Fibroblast of skin of right quadriceps (primary cell): ENCODE measurements at places on chromosomes 7 and 10.

DNA sequence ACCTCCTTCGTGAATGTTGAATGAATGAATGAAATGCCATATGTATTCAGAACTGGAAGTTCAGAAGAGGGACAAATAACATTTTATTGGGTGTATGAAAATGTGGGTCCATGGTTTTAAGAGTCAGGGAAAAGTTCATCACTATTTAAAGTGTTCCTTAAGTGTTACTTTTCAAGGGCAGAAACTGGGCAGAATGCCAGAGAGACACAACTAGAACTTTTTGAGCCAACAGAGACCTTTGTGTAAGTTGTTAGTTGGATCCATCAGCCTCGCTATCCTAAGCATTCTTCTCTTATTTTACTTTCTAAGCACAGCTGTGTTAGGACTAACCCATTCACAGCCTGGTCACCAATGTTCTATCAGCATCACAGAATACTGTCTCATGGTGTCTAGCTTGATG lies 13.6 kb upstream of the TAF3 start:
- DNase-seq, result no peak

DNA sequence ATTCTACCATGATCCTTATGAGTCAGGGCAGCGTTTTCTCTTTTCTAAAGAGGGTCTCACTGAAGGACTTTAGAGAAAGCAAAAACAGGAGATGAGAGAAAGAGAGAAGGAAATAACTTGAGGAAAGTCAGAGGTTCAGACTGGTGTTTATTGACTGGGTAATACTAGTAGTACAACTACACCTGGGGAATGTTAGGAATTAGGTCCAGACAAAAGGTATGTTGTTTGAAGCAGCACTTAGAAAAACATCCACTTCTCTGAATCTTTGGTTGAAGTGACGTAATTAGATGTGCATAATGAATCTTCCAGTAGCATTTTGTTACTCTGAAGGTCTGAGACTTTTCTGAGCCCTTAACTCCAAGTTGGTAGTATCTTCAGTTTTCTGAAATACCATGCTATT lies 380.3 kb upstream of the LRGUK start:
- DNase-seq, result no peak

- no peak for DNase-seq
Observed at GRCh38 chr7:55556492-55556891, 15.8 kb downstream of the VOPP1 start.

- DNase-seq, result no peak
Observed at GRCh38 chr7:716222-716621, 10.3 kb upstream of the DNAAF5 start.

DNA sequence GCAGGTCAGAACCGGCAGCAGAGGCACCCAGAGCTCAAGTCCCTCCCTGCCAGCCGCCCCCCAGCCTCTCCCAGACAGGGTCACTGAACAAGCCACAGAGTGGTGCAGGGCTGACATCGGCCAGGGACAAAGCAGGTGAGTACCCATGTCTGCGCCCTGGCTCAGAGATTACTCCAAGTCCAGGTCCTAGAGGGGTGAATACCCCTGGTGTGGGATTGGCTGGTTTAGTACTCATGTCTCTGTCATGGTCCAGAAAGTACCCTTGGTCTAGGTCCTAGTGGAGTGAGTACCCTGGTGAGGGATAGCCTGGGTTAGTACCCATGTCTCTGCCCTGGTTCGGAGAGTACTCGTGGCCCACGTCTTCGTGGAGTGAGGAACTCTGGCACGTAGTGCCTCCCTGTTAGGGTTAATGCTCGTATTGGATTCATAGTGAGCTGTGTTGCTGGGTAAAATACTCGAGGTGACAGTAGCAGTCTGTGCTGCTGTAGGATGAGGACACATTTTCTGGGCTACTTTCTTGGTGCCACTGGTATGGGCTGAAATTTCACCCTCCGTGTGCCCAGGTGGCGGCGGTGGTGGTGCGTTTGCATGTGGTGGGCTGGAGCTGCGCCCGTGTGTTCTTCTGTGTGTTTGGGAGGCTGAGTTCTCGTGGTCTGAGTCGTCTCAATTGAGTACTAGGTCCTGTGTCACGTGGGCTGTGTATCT lies 25.5 kb upstream of the KNDC1 start:
- DNase-seq, result no peak
